Midbrain (tissue), 1 donor: ENCODE measurements at places on chromosomes 5 and 9.

DNA sequence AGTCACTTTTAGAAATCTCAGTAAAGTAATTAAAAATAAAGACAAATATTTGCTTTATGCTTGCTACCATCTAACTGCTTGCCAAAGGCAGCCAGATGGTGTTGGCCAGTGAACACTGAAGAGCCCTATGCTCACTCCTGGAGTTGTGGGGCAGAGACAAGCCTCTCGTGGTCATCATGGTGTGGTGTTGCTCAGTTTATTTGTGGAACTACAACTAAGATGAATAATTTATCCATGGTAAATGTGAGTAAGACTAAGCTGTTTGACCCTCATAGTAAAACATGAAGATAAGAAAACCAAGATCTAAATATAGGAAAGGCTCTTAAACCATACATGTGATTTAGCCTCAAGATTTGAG is 100.7 kb downstream of the PDE8B start:
- DNase-seq: no peak

DNA sequence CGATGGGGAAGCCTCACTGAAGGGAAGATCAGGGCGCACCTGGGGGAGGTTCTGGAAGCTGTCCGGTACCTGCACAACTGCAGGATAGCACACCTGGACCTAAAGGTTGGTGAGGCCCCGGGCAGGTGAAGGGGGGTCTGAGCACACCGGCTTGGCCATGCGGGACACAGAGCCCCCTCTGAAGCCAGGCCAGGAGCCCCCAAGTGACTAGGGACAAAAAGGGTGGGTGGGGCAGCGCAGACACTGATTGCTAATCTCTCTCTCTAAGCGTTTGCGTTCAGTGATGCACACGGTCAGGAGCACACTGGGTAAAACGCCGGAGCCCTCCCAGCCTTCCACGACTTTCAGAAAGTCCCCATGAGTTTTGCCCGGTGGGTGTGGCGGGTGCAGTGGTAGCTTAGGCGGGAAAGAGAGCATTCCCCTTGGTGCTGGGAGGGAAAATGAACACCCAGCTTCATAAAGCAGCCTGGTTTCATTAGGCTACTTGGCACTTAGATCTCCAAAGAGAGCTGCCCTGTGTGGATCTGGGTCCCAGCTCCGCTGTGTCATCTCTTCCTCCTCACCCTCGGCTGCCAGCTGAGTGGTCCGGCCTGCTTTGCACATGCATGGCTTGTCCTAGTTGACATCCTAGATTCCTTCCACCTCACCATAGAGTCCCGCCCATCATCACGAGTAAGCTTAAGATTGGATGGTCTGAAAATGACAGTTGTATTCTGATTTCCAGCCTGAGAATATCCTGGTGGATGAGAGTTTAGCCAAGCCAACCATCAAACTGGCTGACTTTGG is 74.2 kb upstream of the OTULINL start:
- no peak for DNase-seq

GRCh38 chr9:91243029-91243428 is 118.7 kb downstream of the AUH start:
- no peak for DNase-seq

DNA sequence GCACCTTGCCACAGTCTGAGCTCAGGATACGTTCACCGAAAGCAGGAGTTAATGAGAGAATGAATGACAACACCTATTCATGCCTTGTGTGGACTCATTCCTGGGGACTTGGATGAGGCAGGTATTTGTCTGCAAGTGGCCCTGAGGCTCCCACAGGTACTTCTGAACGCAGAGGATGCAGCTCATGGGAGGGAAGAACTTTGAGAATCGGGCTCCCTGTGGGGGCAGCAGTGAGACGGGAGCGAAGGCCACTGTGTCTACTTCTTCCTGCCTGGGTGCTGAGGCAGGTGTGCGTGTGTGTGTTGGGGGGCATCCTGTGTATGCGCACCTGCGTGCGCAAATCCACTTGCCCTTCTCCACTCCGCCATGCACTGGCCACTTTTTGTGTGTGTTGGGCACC is 42.2 kb downstream of the PTPN3 start:
- no peak for DNase-seq

- DNase-seq: no peak
Observed at GRCh38 chr5:54621048-54621447, 103.5 kb downstream of the SNX18 start.

DNA sequence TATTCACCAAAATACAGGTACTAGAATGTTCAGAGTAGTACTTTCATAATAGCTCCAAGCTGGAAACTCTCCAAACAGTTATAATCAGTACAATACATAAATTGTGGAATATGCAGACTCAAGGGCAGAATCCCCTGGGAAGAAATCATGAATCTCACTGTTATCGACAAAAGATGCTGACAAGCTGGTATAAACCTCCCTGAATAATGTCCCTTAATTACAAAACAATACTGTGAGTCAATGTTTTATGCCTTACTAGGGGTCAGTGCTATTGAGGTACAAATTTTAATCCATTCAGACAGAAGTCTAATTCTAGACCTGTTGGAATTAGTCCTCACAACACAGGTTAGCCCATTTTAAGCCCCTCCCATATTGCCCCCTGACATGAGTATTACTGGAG is 532.3 kb downstream of the DTWD2 start:
- DNase-seq: no peak

GRCh38 chr9:79684711-79685575 is 113.2 kb downstream of the TLE4 start:
- no peak for DNase-seq

- no peak for DNase-seq
Observed at GRCh38 chr5:150809363-150809762, 30.8 kb downstream of the SMIM3 start.

- no peak for DNase-seq
Observed at GRCh38 chr5:91207248-91207647, 175.9 kb downstream of the ARRDC3 start.

DNA sequence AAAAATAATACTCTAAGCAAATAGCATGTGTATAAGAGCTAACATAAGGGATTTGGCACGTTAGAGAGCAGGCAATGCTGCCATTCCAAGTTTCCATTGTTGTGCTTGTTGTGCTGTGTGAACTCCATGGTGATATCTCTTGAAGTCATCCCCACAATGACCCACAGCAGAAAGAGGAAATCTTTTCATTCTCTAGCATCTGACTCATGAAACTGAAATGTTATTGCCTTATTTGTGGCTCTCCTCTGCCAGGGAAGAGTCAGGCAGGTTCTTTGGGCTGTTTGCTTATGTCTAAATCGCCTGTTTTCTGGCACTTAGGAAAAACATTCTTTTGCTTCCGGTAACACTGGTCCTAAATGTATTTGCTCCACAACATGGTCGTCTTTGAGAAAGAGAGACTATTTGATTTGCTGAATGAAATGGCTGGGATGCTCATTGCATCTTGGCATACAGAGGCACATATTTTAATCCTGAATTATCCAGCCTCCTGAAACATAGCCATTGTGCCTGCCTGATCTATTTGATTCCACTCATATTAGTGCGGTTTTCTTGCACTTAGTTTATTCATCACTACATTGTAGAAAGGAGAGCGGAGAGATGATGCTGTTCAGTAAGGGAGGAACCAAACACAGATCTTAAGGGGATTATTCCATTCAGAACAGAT is 188.8 kb downstream of the CSNK1G3 start:
- no peak for DNase-seq

DNA sequence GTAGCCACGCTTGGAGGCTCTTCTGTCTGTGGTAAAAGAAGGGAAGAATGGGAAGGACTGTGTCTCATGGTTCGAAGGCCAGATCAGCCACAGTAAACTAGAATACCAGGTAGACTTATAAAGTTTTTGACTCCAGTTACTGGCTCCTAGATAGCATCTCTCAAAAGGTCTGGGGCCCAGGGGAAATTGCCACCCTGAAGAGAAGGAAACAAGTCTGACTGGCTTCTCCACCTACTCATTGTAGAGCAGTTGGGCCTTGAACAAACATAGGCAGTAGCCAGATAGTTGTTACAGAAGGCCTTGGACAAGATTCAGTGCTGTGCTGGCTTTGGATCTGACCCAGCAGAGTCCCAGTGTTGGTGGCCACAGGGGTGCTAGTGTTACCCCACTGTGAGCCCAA is 890.4 kb downstream of the EFNA5 start:
- DNase-seq: no peak

DNA sequence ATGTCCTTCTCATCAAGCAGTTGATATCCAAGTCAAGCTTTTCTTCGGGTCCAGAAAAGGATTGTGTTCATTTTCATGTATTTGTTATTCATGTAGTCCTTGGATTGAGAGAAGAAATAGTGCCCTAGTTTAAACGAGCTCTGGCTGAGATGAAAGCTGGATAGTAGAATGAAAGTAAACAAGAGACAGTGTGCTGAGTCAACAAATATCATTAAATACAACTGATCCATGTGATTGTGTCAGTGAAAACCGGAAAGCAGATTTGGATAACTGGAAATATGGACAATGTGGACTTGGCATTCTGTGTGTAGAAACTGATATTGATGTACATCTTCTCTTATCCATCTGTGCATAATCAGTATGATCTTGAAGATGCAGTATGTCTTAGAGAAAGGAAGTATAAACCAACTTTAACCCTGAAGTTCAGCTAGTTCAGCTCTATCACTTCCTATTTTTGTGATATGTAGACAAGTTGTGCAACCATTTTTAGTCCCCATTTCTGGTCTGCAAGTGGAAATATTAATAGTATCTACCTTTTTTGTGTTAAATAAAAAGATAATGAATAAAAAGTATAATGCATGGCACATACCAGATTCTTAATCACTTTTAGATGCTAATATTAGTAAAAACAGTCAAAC is 4.4 kb downstream of the MUSK start:
- no peak for DNase-seq

DNA sequence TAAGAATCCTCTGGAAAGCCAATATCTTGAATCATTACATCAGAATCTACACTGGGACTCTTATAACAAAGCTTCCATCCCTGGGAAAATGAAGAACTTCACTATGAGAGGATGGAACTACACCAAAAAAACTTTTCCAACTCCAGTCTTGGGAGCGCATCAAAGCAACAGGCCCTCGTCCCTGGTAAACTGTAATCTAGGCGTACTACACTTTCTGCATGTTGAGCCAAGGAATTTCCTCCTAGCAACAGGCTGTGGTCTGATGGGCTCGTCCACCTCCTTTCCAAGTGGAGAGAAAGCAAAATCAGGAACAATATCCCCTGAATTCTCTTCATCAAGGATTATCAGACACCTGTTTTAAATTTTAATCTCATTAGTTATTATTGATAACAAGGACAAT is 94.1 kb downstream of the NFIB start:
- DNase-seq: no peak

DNA sequence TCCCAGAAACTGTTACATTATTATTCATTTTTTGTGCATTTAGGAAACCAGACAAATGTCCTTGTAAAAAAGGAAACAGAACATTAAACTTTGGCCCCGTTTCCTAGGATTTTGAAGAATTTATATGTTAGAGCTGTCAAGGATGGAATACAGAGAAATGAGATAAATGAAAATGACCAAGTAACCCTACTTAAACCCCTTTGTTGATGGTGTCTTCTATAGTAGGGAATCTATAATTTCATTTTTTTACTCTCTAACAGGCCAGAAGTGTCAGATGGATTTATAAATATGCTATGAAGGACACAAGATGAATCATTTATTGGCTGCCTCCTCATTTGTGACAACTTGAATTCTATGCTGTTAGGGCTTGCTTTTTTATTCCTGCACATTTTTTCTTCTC is 1047.1 kb downstream of the PTPRD start:
- DNase-seq: no peak

GRCh38 chr5:36646100-36646499 is 39.7 kb downstream of the SLC1A3 start:
- no peak for DNase-seq

- no peak for DNase-seq
Observed at GRCh38 chr5:138369706-138370105, 17.2 kb downstream of the KDM3B start.

DNA sequence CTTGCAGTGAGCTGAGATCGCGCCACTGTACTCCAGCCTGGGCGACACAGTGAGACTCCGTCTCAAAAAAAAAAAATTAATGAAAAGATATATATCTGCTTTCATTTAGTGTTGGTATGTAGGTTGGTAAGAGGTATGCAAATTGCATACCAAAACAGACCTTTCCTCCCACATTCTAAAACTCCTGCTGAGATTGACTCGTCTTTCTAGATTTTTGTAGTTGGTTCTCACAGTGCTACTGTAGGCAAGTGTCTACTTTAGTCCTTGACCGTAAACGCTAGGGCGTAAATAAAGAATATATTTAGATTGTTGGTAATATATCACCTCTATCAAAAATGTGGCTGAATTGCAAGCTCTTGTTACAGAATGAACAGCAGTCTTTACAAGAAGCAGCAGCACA is 445.9 kb downstream of the CHSY3 start:
- DNase-seq: no peak

GRCh38 chr5:149374801-149375200 is 4.3 kb downstream of the IL17B start:
- DNase-seq: no peak

DNA sequence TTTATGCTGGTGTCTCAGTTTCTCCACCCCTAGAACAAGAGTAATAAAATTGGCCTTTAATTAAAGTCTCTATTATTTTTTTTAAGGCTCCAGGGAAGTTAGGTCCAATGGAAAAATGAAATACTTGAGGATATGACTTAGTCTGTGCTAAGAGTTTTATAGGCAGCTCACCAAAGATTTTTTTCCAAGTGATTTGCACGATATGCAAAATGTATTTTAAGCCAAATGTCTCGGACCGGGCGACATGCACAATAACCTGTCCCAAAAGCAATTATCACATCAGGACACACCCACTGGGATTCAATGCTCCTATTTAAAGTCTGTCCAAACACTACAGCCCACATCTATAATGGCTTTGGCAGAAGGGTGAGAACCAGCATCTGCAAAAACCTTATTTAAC is 136.1 kb upstream of the ANKH start:
- no peak for DNase-seq

- no peak for DNase-seq
Observed at GRCh38 chr9:88322906-88323566, 65.2 kb upstream of the SPIN1 start.

GRCh38 chr9:76004526-76004925 is 114.1 kb downstream of the PCSK5 start:
- no peak for DNase-seq

DNA sequence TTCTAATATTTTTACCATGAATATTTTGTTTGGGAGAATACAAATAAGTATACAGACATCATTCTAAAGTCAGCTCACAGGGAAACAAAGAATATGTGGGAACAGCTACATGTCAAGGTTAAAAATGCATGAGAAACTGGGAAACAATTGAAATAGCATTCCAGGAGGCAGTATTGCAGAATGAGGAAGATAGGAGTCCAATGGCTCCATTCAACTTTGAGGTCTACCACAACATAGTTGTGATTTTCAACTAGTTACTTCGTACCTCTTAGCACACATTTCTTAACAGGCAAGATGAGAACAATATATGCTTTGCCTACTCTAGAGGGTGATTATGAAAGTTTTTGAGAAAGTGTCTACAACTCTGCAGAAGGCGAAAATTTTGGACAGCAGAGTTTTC is 35.2 kb upstream of the CAST start:
- no peak for DNase-seq
